ENCODE measurements at places on chromosomes 5 and 9. TPM values are rescaled to one million over a fixed set of nuclear protein-coding genes. Genes with fewer than 3 reads are reported as not detected.

The PTTG1 gene
- not detected for total RNA-seq

The ARID3C gene
- not detected for total RNA-seq

The CAPSL gene
- total RNA-seq = not detected

The GMCL2 gene
- not detected for total RNA-seq

The DIPK1B gene
- total RNA-seq = 10.4 TPM

The FGFR4 gene
- total RNA-seq = 11.0 TPM

The PAPPA gene
- 0.45 TPM for total RNA-seq

The UGT3A2 gene
- total RNA-seq = not detected

The PTPRD gene
- total RNA-seq = 3.5 TPM

The KIF12 gene
- total RNA-seq = 3.9 TPM

The CFAP77 gene
- total RNA-seq = not detected

The LHX2 gene
- not detected for total RNA-seq

The LAMC3 gene
- 7.4 TPM for total RNA-seq

The COL5A1 gene
- total RNA-seq = 48.2 TPM

The RNF208 gene
- total RNA-seq = 0.45 TPM

The NFIB gene
- 148 TPM for total RNA-seq

The RASEF gene
- 52.3 TPM for total RNA-seq

The CCDC187 gene
- 0.58 TPM for total RNA-seq

The DAB2 gene
- 43.0 TPM for total RNA-seq

The ADCY2 gene
- 0.29 TPM for total RNA-seq

The IFNA13 gene
- total RNA-seq = not detected

The KCNV2 gene
- total RNA-seq = not detected

The OBP2B gene
- total RNA-seq = not detected

The ANKRD55 gene
- not detected for total RNA-seq

The IFNK gene
- not detected for total RNA-seq

The SAXO1 gene
- 0.18 TPM for total RNA-seq

The PDE8B gene
- total RNA-seq = 28.1 TPM

The NUTM2G gene
- total RNA-seq = not detected

The TRIM52 gene
- total RNA-seq = 13.0 TPM

The WNK2 gene
- total RNA-seq = 700 TPM

The PGM5 gene
- total RNA-seq = 33.9 TPM

The FEM1C gene
- 55.6 TPM for total RNA-seq

The CD14 gene
- 23.9 TPM for total RNA-seq

The SPATA24 gene
- total RNA-seq = not detected

The IL3 gene
- total RNA-seq = not detected

The SRP19 gene
- 50.3 TPM for total RNA-seq

The SPINK6 gene
- total RNA-seq = not detected

The ITGA2 gene
- 0.58 TPM for total RNA-seq

The GOLGA2 gene
- total RNA-seq = 161 TPM

The IRX2 gene
- 143 TPM for total RNA-seq

The SPATA31D4 gene
- total RNA-seq = not detected

The BTF3 gene
- 339 TPM for total RNA-seq

The HMCN2 gene
- 7.5 TPM for total RNA-seq

The MYMK gene
- total RNA-seq = not detected

The RORB gene
- total RNA-seq = 0.43 TPM

The SLC36A3 gene
- total RNA-seq = not detected

The ANKRD18B gene
- total RNA-seq = not detected

The PCDHGB3 gene
- total RNA-seq = 5.0 TPM

The FBN2 gene
- under 0.01 TPM for total RNA-seq

The FYB1 gene
- total RNA-seq = 9.2 TPM
